MCF 10A (cell line): ENCODE measurements at places on chromosomes 6 and 20. TPM values are rescaled to one million over a fixed set of nuclear protein-coding genes. Genes with fewer than 3 reads are reported as not detected.

DNA sequence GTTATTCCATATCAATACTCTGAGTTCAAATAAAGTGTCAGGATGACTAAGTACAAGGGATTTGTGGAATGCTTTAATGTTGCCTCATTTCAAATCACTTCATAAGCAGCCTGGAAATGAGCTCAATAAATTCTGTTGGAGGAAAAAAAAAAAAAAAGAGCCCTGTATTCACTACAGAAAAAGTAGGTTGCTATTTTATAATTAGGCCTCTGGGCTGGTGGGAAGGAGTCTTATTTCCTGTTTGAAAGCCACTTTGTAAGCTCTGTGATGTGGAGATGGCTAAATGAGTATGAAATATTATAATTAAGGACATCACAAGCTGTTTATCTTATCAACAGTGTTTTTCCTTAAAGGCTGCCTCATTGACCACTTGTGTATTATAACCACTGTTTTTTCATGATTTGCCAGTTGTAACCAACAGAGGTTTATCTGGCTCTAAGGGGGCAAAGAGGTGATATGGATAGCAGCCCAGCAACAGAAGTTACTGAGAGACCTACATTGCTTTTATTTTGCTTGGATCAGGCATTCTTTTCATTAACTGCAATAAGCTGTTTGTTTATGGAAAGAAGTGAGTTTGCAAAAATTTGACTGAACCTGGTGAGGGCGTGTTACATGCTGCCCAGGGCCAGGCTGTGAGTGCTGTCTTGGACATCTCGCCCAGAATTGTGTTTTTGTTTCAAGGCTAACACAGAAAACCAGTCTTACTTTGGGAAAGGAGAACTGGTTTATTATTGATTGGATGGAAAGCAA, 563.3 kb upstream of the MAP3K7 start:
- H3K36me3 ChIP-seq, result no peaks in the 10 kb centered on the region
- H3K4me3 ChIP-seq, result no peak overlapping the region
- no peaks in the 10 kb centered on the region for H3K4me1 ChIP-seq
- peak; percentile 9 for DNase-seq
- H3K27me3 ChIP-seq, result peaks cover 23% of the 10 kb centered on the region

Gene EYA4
- total RNA-seq, result not detected in 2 replicates

DNA sequence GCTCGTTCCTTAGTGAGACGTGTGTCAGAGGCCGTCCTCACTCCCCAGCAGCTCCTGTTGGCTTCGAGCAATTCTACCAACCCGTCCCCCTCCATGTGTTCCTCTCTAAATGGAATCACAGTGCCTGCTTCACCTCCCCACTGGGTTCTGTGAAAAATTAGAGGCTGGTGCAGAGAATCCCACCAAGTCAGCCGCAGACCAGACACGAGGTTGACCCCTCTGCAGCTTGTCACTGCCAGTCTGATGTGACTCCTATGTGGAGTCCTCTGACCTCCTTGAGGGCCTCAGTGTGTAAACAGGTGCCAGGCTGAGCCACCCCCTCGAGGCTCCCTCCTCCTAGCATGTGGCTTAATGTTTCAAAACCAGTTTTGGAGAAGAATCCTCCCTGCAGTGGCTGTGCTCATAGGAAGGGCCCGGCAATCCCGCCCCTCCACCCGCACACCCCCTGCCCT, 12.6 kb upstream of the IRF4 start:
- H3K27ac ChIP-seq, result no peak overlapping the region
- peaks cover 7% of the 10 kb centered on the region for H3K4me1 ChIP-seq
- peaks cover 13% of the 10 kb centered on the region for H3K27me3 ChIP-seq
- H3K4me3 ChIP-seq, result no peak overlapping the region

DNA sequence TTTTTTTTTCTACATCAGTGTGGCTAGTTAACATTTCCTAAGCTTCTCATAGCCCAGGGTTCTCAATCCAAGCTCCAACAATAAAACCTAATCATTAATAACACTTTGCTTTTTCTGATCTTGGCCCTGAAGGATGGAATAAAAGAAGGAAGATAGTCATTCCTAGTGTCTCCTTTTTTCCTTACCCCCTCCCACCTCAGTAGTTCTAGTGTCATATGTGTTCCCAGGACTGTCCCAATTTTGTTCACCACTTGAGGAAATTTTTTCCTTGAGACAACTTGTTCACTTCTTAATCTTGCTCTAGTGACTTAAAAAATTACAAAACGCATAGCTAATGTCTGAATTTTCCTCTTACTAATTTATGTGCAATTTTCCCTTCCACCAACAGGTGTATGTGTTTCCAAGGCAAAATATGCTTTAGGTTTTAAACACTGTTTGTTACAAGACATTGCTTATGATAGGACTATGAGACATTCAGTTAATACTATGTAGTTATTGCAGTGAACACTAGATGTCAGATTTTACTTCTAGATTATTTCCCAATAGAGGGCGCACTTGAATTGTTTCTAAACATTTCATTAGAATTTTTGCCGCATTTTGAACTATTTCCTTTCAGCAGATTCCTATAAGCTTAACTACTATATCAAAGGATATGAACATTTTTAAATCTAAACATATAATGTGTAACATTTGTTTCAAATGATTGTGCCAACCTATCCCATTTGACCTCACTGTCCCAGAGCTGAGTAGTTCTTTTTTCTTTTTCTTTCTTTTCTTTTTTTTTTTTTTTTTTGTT, 18.5 kb upstream of the C6orf141 start:
- DNase-seq, result peak; percentile 72
- H3K4me1 ChIP-seq, result peaks cover 6% of the 10 kb centered on the region
- H3K4me3 ChIP-seq, result peak overlapping the region; percentile 31
- peaks cover 6% of the 10 kb centered on the region for H3K36me3 ChIP-seq
- H3K27ac ChIP-seq, result no peak overlapping the region
- H3K27me3 ChIP-seq, result no peaks in the 10 kb centered on the region

DNA sequence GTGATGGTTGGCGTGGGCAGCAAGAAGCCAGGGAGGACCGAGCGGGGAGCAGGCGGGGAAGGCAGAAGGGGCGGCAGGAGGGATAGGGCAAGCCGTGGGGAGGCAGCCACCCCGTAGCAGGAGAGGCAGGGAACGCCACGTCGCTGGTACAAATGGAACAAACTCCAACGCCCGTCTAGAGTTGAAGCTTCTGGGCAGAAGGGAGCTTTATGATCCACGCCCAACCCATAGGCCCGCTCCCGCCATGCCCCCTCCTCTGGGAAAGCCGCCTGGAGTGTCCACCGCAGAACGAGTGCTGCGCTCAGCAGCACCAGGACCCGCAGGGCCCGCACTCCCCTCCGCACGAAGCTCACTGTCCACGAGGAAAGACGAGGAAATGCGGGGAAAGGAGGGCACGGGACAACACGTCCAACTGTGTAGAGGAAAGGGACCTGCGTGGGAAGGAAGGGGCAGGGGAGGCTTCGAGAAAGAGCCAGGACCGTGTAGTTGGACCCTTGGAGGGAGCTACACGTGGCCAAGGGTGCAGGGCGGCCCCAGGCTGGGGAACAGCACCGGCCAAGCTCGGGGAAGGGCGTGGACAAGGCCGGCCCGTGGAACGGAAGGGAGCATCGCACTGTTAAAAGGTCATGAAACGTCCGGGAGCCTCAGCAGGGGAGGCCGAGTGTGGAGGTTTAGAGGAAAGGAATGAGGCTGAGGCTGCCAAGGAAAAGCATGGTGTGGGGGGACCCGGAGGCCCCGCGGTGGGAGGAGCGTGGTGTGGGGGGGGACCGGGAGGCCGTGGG, 204.0 kb downstream of the DLL1 start:
- no peaks in the 10 kb centered on the region for H3K36me3 ChIP-seq
- H3K27me3 ChIP-seq, result no peaks in the 10 kb centered on the region
- no peaks in the 10 kb centered on the region for H3K4me1 ChIP-seq
- no peak overlapping the region for H3K4me3 ChIP-seq

Gene GPX5
- not detected in 2 replicates for total RNA-seq

DNA sequence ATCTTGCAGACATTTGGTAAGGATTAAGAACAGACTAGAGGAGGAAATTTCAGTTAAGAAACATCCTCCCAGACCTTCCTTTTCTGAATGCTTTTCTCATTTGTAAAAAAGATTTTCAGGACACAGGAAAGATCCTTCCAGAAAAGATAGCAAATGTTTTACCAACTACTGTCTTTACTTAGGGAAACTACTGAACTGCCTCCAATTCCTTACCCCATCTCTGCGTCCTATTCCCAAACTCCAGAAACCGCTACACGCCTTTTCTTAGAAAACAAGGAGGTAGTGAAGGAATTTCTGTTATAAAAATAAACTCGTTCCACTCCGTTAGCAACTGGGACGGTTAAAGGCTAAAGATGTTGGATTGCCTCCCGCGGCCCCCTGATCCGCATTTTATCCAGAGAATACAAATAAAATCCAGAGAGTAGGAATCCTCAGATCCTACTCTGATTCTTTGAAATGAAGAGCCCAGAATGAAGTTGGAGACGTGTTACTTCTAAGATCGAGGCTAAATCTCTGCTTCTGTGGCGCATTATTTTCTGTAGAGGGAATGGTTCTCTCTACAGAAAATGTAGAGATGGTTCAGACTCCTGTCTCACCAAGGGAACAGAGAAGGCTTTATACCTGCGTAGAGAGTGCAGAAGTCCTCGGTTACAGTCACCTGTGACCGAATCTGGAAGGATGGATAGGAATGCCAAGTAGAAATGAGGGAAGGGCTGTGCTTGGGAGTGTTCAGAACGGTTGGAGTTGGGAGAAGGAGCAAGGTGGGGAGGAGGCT, 133.0 kb downstream of the GPX5 start:
- peak; percentile 21 for DNase-seq
- peaks cover 6% of the 10 kb centered on the region for H3K4me1 ChIP-seq
- H3K27me3 ChIP-seq, result no peaks in the 10 kb centered on the region
- H3K36me3 ChIP-seq, result peaks cover 14% of the 10 kb centered on the region

Gene FAM50B
- 4.0 and 4.3 TPM in 2 replicates for total RNA-seq

Gene FAM184A
- total RNA-seq, result 1.3 and 2.2 TPM in 2 replicates

Gene BIRC7
- not detected in 2 replicates for total RNA-seq

Gene PI3
- total RNA-seq, result 1.0 and 2.8 TPM in 2 replicates

Gene MARCKS
- 39.3 and 59.9 TPM in 2 replicates for total RNA-seq

Gene CDK19
- total RNA-seq, result 10.2 and 16.8 TPM in 2 replicates

DNA sequence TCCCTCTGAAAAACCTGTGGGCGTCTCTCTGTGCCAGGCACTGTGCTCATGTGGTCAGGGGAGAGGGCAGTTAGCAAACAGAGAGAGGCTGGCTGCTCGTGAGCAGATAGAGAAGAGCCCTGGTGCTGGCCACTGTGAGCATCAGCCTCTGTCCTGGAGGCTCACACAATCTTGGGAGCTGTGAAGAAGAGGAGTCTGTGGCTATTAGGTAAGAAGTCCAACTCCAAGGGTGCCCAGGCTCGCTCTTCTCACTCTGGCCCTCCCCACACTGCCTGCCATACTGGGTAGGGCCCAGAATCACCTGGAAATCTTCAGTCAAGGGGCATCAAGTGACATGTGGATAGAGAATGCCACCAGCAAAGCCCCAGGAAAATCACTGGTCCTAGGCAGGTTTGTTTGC, 14.1 kb downstream of the SCML4 start:
- no peaks in the 10 kb centered on the region for H3K27me3 ChIP-seq
- H3K36me3 ChIP-seq, result no peaks in the 10 kb centered on the region
- H3K27ac ChIP-seq, result no peak overlapping the region
- peaks cover 5% of the 10 kb centered on the region for H3K4me1 ChIP-seq
